ENCODE measurements at places on chromosomes 7 and 10.

- peak; percentile 13 for DNase-seq
These were observed 26.2 kb upstream of the SEC61G start for GRCh38 chr7:54785261-54785660.

GRCh38 chr7:107564553-107565298 is 955 bp downstream of the DUS4L start:
- DNase-seq, result peak; percentile 88

DNA sequence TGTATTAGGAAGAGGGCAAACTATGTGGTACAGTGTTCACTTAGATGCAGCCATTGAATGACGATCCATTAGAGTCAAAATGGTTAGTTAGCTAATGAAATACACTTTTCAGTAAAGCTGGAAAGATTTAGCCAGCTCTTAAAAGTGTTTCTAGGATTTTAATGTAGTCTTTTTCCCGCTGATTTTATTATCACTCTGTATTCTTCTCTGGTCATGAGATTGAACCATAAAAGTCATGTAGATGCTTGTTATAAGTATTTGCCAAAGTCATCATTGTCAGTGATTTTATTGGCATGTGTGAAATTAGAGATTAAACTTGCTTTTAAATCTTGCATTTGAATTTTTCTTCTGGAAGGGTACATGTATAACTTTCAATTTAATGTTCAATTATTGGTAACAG is 93.8 kb downstream of the ADK start:
- no peak for DNase-seq

- no peak for DNase-seq
These were observed 20.8 kb downstream of the CCDC6 start for GRCh38 chr10:59885430-59886134.

DNA sequence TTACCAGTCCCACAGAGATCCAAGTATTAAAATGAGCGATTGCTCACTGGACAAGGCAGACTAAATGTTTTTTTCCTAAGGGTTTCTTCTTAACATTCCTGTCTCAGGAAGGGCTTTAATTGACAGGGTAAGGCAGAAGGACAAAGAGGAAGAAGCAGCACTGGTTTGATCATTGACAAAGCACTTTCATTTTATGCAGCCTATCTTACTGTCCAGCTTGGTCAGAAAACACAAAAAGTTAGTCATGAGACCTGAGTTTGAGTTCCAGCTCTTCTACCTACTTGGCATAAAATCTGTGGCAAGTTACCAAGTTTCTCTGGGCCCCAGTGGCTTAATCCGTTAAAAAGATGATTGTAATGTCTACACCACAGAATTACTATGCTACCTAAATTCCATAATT is 458.5 kb downstream of the GFRA1 start:
- DNase-seq, result no peak

- DNase-seq, result peak; percentile 24
These were observed 97.1 kb downstream of the CSTF2T start for GRCh38 chr10:51602326-51602725.

DNA sequence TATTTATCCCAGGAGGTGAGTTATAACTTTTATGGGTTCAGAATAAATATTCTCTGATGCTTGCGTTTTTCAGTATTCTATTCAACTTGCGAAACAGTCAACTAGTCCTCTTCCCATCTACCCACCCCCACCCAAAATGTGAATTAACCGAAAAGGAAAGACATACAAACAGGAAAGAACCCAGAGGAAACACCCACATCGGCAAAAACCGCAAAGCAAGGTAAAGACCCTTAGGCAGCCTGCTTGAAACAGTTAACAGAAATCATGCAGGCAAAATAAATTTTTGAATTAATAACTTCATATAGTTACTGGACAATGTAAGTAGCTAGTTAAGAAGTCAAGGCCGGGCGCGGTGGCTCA is 5.4 kb downstream of the ZC3HAV1 start:
- no peak for DNase-seq

DNA sequence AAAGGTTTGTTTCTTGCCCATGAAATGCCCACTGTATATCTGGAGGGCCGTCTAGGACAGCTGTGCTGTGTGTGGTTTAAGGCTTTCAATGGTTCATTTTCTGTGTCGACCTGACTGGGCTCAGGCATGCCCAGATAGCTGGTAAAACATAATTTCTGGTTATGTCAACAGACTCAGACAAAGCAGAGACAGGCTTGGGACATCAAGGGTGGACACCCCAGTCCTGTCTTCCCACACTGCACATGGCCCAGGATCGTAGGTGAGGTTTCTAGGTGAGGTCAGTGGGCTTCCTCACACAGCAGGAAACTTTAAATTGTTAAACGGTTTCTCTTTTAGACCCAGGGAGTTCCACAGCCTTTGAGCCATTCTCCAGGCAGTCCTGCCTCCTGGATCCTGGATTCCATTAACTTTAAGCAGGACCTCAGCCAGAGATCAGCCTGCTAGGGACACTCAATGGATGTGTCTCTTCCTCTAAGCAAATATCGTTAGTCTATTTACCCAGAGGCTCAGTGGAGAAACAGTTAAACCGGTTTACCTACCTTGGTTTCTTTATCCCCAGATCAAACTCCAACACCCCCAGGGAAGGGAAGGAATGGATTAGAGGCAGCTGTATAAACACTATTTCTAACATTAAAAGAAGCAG is 66.4 kb downstream of the ST8SIA6 start:
- no peak for DNase-seq

DNA sequence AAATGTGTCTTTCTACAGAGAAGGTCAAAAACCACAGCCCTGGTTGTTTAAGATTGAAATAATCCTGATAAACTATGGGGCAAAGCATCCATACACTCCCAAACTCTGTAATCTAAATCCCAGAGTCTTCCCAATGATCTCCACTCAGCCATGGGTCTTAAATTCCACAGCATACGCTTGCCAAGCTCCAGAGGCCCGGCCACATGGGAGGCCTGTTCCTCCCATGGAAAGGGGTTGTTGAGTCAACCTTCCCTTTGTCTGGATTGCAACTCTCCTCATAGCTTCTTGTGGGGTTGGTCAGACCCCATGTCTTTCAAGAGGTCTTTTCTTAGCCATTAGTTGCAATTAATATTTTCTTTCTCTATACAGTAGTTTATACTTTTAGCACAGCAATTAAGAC is 718 bp upstream of the STEAP4 start:
- DNase-seq, result no peak

DNA sequence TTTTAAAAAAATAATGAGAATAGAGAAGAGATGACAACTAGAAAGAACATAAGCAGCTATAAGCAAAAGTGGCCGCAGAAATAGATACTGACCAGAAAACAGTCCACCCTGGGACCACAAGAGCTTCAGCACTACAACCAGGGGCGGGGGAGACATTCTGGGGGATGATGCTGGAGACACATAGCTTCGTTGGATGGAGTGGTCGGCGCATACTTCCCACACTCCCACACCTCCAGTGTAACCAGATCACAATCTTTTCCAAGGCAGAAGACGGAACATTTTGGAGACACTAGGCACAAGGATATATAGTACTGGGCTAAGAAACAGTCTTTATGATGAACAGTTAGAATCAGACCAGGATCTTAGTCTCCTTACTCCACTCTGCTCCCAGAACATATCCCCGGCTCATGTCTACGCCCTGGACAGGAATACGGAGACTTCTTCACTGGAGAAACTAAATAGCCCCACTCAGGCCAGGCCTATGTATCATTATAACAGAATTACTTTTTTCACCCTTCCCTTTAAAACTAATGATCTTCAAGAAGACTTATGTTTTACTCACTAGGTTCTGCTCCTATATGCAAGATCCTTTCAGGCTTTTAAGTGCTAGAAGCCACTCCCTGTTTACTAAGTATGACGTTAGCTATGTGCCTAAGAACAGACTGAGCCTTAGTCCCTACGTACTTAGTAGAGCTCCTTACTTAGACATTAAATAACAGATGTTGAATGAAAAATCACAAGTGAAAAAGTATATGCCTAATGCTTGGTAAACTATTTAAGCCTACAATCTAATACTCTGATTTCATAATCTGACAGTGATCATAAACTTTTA is 169.6 kb downstream of the SRPK2 start:
- no peak for DNase-seq

DNA sequence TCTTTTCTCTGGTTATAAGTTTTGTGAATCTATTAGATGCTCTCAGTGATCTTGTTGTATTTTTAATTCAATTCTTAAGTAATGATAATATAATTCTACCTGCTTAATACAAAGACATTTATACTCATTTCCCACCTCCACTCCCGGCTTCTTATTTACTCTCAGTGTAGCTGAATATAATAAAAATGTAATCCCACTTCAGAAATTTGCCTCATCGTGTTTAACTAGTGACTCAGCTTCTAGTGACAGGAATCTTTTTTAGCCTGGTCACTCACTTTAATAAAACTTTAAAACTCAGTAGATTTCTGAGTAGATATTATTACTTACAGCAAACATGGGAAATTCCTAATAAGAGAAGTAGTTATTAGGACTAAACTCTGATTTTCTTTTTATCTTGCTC is 1506.2 kb upstream of the LRRTM3 start:
- no peak for DNase-seq

GRCh38 chr7:142523821-142524460 is 225.3 kb upstream of the PRSS1 start:
- DNase-seq, result no peak

- DNase-seq, result no peak
These were observed 24.1 kb downstream of the SORCS3 start for GRCh38 chr10:104665174-104665573.

DNA sequence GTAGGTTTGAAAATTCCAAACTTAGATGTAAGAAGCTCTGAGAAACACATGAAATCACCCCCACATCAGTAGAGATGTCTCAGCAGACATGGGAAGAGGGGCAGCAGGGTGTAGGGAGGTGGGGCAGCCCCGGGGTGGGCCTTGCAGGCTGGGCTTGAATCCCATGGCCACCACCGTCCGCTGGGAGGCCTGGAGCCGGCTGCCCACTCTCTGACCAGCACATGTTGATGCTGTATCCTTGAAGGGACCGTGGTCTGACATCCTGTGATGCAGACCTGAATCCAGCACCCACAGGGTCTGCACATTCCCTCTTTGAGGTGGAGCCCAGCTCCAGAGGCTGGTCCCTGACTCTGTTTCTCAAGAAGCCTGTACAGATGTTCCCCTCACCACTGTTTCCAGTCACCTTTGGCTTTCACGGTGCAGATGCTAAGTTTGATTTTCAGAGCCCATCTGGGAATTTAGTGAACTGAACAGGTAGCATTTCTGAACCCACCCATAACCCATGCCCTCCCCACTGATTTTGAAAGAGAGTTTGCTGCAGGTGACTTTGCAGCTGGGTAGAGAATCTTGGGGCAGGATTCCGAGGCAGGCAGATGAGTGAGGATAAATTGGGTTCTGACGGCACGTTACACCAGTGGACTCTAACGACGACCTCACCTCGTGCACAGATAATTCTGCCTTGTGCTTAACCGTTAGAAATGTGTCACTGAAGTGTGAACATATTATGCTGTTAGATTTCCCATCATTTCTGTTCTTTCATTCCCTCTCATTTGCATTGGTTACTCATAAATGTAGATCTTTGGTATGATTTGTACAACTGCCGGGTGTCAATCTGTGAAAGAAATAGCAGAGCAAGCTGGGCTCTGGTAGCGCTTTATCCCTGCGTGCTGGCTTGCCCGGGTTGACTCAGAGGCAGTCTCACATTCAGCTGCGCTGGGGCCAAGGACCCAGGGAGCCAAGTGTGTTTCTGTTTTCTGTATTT is 45.7 kb downstream of the IKZF1 start:
- DNase-seq, result no peak

DNA sequence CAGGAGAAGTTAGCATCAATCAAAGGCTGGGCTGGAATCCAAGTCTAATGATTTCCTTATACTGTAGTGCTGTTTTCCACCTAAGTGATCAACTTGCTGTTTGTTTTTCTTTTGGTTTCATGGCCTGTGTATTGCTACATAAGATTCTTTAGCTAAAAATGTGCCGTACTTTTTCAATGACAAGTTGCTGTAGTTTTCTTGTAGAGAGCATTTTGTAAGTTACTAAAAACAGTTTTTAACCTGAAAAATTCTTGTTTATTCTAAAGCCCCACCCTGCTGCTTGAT is 1.3 kb downstream of the HELLS start:
- peak; percentile 6 for DNase-seq

DNA sequence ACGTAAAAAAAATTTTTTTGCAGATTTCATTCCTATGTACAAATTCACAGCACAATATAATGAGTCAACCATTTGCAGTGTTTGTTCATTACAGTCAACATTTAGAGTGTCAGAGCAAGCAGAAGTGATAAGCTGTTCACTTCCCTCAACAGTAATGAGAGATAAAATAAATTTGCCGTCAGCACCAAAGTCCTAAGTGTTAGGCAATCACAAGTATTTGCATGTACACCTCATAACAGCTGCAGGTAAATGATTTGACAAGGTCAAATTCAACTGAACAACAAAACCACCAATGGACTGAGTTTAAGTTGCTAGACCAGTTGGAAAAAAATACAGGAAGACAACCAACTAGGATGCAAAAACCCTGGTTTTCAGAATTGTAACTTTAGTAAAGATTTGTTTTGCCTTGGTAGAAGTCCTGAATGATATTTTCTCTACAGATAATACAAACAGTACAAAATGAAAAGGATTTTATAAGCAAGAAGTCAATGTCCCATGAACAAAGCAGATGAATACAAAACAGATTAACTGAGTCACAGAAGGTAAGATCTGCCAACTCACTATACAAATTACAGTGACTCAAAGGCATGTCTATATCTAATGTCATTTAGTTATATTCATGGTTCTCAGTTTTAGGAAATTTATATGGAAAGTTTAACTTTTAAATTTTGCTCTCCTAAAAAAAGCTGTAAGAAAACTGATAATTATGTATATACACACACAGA is 10.4 kb downstream of the RAPGEF5 start:
- DNase-seq, result no peak

GRCh38 chr10:6232846-6233724 is 30.4 kb downstream of the PFKFB3 start:
- DNase-seq, result no peak

GRCh38 chr7:94658826-94659225 is 2.9 kb upstream of the SGCE start:
- DNase-seq, result no peak

DNA sequence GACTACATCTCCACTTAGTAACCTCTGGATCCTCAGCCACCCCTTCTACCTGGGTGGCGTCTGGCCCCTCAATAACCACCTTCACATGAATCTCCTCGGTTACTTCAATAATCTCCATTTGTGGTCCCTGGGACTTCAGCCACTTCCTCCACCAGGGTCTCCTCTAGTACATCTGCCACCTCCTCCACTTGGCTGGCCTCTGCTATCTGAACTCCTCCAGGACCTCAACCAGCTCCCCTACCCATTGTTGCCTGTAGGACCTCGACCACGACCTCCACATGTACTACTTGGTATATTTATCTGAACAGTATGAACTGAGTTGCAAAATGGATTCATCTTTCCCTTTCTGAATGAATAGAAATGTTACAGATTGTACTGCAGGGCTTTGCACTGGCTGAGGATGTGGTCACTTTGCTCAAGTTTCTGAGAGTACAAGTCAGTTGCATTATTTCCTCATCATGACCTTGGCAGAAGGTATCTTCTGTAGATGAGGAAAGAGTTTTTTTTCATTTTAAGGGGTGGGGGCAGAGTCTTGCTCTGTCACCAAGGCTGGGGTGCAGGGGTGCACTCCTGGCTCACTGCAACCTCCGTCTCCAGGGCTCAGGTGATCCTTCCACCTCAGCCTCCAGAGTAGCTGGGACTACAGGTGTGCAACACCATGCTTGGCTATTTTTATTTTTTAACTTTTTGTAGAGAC is 36.0 kb downstream of the MAT1A start:
- DNase-seq, result no peak
